ENCODE measurements at places on chromosomes 6 and 20.

DNA sequence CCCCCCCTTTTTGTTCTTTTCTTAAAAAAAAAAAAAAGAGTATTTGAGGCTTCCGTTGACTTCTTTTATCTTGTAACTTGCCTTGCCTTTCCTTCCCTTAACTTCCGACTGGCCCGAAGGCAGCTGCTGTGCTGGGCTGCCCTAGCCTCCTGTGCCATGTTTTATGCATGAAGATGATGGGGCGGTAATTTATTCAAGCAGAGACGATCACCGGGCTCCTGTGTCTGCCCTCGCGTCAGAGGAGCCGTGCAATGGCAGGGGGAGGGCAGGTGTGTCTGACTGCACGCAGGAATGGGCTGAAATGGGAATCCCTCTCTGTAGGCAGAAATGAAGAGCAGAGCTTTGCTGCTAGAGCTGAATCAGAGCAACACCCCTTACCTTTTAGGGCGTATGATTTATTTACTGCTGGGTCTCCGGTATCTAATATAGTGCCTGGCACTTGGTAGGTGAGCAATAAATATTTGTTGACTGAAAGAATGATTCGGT lies 106.3 kb upstream of the RIPOR2 start:
- no peak for DNase-seq

GRCh38 chr20:7667194-7667593 lies 273.1 kb downstream of the HAO1 start:
- no peak for DNase-seq

- DNase-seq, result no peak
Observed at GRCh38 chr6:156146891-156147290, 630.3 kb upstream of the ARID1B start.

GRCh38 chr20:4600308-4601014 lies 121.2 kb upstream of the PRND start:
- DNase-seq, result no peak

DNA sequence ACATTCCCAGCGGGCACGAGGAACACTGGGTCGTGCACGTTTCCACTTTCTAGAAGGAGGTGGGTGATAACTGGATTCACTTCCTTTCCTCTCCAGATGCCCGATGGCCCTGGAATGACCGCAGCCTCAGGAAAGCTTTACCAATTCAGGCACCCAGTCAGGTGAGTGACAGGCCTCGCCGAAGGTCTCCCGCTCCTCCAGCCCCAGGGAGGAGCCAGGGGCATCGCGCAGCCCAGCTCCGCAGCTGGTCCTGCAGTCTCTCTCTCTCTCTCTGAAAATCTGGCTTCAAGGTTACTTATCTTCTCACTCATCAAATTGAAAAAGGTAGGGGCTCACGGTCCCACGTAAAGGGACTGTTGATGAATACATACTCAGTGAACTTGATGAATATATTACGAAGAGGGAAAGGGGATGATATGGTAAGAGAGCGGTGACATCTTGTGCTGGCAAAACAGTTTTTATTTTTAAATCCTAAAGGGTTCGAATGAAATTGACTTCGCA lies 891 bp downstream of the RIPPLY2 start:
- DNase-seq, result no peak

GRCh38 chr6:16596616-16597331 lies 164.5 kb downstream of the ATXN1 start:
- DNase-seq, result no peak

DNA sequence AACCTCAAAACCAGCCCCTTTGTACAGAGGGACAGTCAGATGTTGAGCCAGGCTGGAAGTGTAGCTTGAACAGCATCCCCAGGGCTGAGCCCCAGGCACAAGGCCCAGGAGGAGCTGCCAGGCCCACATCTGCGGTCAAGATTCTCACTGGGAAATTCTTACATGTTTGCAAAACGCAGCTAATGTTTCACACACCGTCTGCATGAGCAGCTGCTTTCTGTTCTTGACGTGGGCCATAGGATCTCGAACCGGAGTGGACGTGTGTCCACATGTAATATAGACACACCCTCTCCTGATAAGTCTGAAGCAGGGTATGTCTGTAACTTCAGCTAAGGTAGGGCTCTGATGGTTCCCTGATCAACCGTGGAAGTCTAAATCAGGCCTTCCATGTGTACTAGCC lies 41.3 kb upstream of the TRAF3IP2 start:
- no peak for DNase-seq

GRCh38 chr20:62826646-62827310 lies 9.9 kb downstream of the COL9A3 start:
- DNase-seq, result no peak

DNA sequence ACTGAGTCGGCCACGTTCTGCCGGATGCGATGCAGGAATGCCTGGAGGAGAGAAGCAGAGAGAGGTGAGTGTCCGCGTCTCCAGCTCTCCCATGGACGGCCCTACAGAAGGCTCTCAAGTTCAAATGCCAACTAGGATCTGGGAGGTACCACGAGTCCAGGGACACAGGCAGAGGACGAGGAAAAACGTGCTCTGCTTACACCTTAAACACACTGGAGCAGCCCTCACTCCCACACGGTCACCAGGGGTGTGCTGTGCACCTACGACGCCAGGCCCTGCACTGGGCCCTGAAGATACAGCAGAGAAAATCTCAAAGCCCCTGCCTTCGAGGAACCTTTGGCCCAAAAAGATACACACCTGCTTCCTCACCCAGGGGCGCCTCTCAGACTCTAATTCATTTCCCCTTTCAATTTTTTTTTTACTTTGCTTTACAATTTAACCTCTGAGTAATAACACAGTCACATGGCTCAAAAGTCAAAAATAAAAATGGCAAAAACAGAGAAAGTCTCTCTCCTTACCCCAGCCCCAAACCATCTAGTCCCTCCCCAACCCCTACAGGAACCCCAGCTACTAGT lies 79.9 kb downstream of the PREX1 start:
- no peak for DNase-seq

DNA sequence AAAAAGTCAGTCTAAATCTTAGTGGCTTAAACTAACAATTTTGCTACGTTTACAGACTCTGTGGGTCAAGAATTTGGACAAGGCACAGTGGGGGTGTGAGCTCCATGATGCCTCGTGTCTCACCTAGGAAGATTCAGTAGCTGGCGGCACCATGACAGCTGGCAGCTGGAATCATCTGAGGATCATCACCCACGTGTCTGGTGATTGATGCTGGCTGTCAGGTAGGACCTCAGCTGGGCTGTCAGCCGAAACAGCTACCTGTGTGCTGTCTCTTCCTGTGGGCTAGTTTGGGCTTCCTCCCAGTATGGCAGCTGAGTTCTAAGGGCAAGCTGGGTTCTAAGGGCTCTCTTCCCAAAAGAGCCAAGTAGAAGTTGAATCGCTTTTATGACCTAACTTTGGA lies 26.4 kb upstream of the DLGAP4 start:
- DNase-seq, result no peak

DNA sequence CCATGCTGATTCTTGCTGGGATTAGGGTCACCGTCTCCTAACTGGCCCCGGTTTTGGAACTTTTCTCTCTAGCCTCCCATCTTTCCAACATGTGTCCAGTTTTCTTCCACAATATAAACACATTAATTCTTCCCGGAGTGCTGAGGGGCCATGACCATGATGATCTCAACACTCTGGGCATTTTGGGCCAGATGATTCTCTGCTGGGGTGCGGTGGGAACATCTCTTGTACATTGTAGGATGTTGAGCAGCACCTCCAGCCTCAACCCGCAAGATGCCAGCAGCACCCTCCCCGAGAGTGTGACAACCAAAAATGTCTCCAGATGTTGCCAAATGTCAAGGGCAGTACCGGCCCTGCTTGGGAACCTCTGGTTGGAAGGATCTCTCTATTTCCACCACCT lies 164.8 kb downstream of the TFAP2C start:
- no peak for DNase-seq

GRCh38 chr6:165991341-165991740 lies 176.3 kb downstream of the TBXT start:
- DNase-seq, result no peak

- no peak for DNase-seq
Observed at GRCh38 chr20:3162080-3162611, 2.5 kb upstream of the FASTKD5 start.

DNA sequence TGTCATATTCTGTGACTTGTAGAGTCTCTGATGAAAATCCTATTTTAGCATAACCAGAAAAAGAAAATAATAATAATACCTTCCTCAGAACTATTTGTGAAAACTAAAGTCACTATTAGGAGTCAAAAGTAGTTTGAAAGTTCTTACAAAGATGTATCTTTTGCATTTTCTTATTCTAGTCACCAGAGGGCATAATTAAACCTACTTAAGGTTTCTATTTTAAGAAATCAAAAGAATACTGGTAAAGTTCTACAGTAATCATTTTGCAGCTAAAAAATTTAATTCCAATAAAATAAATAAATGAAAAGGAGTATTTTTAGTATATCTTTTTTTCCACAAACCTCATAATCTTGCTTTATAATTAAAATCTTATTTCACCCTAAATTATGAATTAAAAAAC lies 28.0 kb upstream of the MCM9 start:
- no peak for DNase-seq

- DNase-seq, result no peak
Observed at GRCh38 chr20:37228082-37228481, 33.5 kb downstream of the GHRH start.

DNA sequence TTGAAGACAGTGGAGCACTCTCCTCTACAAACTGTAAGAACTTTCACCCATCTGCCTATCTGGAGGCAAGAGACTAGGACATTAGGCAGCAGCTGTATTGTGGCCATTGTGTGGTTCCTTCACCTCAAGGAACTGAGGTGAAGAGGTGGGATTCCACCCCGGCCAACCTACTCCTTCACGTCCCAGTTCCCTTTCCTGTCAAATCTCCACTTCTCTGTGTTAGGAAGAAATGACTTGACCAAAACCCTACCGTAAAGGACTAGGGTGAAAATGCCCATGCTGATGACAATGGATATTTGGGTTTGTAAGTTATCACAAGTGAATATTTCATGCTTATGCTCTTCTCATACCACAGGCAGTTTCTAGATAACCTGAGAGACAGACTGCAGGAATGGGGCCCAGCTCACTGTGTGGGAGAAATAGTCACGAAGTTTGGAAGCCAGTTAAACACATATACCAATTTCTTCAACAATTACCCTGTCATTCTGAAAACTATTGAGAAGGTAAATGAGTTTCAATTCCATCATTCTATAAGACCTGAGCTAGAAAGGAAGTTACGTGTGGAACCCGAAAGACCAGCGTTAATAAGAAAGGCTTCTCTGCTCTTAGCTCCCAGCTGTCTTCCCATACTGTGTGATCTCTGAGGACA lies 86.6 kb downstream of the ECT2L start:
- no peak for DNase-seq

GRCh38 chr20:49308875-49309274 lies 31.0 kb upstream of the ZNFX1 start:
- no peak for DNase-seq

- no peak for DNase-seq
Observed at GRCh38 chr6:82015043-82015442, 232.5 kb downstream of the IBTK start.

DNA sequence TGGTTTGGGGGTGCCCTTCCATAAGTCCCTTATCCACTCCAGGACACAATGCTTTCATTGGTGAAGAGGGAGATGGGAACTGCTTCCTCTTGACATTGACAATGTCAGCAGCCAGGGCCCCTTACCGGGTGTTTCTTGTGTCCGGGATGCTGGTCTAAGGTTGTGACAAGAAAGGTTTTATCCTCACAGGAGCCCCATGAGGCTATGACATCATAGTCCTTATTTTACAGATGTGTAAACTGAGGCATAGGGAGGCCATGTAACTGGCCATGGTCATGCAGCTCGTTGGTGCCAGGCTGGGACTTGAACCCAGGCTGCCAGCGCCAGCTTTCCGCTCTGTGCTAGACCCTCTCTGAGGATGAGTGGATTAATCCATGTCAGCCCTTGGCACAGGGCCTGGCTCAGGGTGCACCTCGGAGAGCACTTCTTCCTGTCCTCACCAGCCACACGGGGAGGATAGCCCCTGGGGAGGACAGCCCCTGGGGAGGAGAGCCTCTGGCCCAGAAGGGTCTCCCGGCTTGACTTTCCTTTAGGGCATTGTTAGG lies 157.3 kb downstream of the SYCP2 start:
- DNase-seq, result no peak

- no peak for DNase-seq
Observed at GRCh38 chr6:37260444-37260843, 2.5 kb upstream of the TMEM217 start.

DNA sequence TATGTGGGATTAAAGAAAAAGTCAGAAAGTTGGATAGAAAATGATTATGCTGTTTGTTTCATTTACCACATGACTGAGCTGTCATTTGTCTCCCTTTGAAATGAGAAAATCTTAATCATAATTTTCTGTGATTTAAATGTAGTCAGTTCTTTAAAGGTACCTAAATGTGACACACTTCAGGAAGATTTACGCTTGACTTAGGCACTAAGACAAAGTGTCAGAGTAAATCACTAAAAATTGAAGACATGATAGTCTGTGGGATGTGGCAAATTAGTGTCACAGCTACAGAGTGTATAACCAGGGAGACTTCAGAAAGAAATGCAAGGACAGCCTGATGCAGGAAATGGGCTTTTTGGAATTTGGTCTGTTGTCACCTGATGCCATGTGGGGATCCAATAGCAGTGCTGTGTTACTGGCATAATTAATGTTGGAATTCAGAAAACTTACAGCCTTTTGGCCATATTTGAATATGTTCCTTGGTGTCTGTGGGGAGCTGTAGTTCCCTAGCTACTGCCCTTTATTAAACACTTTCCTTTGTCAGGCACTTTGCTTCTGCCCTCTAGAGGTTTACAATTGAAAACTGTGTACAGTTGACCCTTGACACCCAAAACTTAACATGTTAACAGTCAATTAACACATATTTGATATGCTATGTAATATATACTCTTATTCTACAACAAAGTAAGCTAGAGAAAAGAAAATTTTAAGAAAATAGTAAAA lies 493.8 kb downstream of the UTRN start:
- no peak for DNase-seq

DNA sequence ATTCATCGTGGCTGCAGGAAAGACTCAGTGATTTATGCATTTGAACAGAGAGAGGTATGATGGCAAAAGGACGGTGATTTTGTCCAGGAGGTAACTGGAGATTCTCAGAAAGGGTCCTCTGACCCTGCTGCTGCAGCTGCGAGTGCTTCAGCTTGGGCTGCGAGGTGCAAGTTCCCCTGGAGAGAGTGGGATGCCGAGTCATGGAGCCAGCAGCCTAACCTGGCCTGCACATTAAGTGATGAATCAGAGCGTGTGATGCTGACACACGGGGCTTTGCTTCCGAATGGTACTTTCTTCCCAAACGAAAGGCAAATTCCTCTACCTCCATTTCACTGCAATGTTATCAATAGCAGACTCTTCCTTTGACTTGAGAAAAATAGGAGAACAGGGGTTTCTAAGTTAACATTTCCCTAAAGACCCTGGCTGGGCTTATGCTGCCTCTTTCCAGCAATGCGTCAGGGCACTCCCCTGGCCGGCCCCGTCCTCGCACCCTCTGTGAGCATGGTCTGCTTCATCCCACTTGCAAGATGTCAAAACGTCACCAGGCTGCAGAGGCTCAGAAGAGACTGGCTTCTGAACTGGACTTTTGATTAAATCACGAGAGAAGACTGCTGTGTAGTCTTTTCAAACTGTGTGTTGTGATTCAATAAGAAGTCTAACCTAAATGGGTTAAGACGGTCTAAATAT lies 628.0 kb upstream of the AGPAT4 start:
- DNase-seq, result no peak

GRCh38 chr6:25062070-25062811 lies 126.5 kb upstream of the RIPOR2 start:
- DNase-seq, result no peak

GRCh38 chr6:45661661-45662060 lies 283.9 kb upstream of the SUPT3H start:
- DNase-seq, result no peak

- DNase-seq, result peak; percentile 67
Observed at GRCh38 chr6:26249957-26250697, 114.9 kb upstream of the BTN3A2 start.

GRCh38 chr6:43970913-43971775 lies 156.1 kb downstream of the MRPL14 start:
- no peak for DNase-seq

All from activated naive CD4-positive, alpha-beta T cell (primary cell).